CD4-positive, alpha-beta T cell treated with Interleukin-15 for 4 hours (primary cell): ENCODE measurements at places on chromosomes 3 and 15.

DNA sequence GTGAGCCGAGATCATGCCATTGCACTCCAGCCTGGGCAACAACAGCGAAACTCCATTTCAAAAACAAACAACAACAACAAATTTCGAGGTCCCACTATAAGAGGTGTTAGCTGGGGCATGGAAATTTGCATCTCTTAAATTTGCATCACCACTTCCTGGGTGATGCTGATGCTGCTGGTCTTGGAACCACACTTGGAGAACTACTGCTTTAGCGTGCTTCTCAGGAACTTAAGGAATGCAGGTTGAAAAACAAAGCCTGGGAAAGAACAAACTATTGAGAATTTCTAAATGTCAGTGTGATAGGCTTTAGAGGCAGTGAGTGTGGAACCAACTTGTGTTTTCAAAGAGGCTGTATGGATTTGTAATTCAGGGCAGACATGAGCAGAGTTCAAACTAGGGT, 858.4 kb upstream of the ARPP21 start:
- no peak for DNase-seq

DNA sequence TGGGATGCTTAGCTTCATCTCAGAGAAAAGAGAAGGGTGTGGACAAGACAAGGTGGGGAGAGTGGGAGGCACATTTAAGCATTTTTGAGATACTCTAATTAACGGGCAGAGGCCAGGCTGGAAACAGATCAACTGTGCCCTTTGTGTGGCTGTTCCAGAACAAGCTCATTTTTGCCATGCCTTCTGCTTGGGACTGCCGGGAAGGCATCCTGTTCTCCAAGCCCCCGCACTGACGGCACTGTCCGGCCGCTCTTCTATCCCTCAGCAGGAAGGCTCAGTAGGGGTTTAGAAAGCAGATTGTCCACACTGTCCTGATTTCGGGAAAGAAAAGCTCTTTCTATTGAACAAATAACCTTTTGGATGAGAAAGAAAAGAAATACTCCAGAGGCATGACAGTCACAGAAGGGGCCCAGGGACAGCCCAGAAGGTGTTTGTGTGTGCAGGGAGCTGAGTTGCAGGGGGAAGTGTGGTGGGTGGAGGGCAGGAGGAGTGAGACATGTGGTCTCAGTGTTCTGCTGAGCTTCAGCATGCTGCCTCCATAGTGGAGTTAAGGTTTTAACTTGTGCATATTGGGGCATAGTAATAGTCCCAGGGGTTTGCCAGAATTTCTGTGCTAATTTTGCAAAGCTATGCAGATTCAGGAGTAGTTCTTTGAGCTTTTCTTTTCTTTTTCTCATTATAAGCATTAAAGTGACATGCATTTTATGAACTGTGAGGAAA, 27.3 kb downstream of the SV2B start:
- no peak for DNase-seq

- no peak for DNase-seq
Observed at GRCh38 chr3:140529096-140529495, 148.8 kb upstream of the TRIM42 start.

DNA sequence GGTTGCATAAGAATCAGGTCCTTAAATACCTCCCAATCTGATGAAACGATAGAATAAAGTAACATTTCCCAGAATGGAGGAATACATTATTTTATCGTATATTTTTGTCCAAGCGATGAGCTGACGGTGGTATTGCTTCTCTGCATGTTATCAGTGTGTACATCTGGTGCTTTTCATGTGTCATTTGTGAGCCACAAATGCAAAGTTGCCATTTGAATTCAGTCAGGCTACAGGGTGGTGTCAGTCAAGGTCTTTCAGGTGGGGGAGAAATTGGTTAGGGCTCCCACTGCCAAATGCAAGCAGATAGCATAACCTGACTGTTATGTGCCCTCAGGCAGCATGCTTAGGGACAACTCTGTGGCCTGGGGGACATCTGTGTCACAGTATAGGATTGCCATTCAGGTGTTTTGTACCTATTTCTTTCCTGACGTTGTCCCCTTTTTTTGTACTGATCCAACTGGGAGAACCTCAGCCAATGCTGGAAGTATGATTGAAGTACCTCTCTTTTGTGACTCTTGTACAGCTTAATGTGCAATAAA, 26.5 kb upstream of the TIMP4 start:
- DNase-seq: no peak

DNA sequence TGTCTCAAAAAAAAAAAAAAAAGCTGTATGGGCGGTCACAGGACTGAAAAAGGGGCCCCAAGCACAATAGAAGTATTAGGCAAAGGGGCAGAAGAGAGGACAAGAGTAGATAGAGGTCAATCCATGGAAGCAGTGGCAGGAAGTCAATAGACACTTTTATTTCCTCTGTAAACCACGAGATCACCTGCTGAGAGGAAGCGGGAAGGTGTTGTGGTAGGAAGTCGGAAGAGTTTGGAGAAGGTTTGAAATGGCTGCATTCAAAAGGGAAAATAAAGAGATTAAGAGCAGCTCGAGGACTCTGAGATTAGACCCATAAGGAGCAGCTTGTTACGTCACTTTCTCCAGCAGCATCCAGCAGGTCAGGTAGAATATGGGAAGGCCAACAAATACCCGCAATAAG, 14.2 kb upstream of the ZNF148 start:
- DNase-seq: no peak

DNA sequence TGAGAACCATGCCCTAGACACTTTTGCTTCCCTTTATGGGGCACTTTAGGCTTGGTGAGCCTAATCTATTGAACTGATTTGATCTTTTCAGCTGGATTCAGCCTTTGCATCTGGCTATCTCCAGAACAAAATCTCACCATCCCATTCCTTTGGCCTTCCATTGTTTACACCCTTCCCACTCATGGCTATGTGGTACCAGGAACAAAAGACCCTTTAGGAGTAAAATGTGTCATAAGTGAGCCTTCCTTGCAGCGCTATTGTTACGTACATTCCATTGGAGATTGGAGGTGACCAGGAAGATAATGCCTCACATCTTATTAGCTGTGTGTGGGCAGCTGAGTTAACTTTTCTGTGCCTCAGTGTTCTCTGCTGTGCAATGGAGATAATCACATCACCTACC, 188.4 kb downstream of the SATB1 start:
- DNase-seq: no peak

- DNase-seq: no peak
Observed at GRCh38 chr3:23263796-23264195, 60.7 kb downstream of the UBE2E2 start.
